ENCODE measurements at places on chromosomes 6 and 20.

DNA sequence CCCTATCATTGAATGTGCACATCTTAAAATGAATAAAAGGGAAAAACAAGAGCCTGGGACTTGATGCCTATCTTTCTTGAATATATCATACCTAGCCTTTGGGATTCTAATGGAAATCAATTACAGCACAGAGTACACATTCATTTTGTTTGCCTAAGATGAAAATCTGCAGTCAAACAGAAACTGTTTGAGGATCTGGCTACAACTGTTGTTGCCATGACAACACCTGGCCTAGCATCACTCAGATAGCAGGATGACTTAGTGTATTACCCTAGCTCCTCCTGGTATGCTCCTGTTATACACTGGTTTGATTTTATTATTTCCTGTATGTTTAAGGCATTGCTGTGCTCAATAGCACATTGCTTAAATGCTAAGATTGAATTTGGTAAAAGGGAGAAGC is 71.5 kb upstream of the LAMP5 start:
- no peak for DNase-seq

DNA sequence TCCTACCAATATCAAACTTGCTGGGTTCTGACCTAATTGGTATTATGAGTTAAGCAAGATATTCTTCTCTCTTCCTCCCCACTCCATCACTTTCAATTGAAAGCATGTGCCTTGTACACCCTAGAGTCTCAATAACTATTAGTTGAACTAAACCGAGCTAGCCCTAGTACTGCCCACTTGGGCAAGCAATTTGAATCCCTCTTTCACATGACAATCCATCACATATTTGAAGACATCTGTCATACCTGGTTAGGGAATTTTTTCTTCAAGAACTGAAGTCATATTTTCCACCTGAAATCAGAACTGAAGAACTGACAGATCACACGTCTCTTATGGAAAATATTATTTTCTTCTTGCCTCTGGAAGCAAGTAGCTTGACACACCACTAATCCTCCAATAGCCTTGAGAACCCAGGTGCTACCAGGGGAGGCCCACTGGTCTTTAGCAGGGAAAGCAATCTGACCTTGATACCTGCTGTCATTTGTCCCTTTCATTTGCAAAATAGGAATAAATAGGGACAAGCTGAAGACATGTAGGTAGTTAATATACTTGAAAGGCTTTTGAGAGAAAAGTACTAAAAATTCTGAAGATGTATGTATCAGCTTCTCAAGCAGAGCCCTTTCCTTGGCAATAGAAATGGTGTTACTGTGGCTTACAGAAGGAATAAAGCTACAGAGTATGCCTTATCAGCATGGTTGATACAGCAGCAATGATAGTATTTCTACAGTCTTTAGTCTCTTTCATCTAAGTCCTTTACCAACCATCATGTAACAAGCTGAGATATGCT is 71.4 kb downstream of the GJA10 start:
- no peak for DNase-seq

DNA sequence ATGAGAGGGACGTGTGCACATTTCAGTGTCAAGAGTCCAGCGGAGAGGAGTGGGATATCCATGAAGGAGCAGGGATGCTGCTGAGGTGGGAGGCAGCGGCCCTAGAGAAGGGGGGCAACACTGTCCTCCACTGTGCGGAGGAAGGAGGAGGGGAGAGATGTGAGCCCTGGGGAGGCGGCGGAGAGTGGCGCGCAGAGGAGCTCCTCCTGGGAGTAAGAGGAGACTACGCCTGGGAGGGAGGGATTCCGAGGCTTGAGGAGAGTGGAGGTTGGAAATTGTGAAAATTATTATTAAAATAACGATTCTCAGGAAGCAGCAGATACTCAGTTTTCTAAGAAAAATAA is 142.7 kb downstream of the CEP57L1 start:
- no peak for DNase-seq

- DNase-seq, result no peak
These were observed 41.6 kb downstream of the ANKEF1 start for GRCh38 chr20:10076126-10077080.

DNA sequence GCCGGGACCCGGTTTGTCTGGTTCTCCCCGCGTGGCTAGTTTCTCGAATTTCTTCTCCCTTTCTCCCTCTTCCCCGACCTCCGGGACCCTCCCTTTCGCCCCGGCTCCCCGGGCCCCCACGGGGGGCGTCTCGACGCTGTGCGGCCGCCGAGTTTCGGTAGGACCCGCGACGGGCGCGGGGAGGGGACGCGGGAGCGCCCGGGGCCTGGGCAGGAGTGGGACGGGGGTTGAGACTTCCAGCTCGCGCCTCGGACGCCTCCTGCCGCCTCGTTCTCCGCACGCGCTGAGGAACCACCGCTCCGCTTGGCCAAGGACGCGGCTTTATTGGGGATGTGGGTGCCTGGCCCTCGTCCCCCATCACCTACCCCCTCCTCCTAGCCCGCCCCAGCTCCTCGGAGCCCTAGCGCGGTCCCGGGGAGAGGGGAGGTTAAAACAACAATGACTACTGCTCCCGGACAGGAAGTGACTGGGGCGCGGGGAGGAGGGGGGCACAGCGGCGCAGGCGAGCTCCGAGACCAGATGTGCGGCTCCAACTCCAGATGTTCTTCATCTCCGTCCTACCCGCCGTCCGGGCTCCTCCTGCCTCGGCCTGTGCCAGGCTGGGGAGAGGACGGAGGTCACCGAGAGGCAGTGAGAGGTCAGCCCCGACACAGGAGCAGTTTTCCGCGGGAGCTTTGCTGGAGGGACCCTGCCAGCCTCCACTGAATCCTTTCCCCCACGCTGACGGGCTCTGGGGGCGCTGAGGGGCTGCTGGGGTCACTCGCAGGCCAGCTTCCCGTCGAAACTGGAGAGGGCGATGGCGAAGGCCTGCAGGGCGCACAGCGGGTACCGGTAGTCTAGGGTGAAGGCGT is 917 bp upstream of the TEAD3 start:
- peak; percentile 37 for DNase-seq

- no peak for DNase-seq
These were observed 3.4 kb downstream of the MICAL1 start for GRCh38 chr6:109452181-109452580.

All from T-helper 1 cell (primary cell).